HL-60 (cell line): ENCODE measurements at places on chromosomes 3 and 15.
A peak's percentile ranks its signal among the peaks of the same experiment; 100 is the strongest.

DNA sequence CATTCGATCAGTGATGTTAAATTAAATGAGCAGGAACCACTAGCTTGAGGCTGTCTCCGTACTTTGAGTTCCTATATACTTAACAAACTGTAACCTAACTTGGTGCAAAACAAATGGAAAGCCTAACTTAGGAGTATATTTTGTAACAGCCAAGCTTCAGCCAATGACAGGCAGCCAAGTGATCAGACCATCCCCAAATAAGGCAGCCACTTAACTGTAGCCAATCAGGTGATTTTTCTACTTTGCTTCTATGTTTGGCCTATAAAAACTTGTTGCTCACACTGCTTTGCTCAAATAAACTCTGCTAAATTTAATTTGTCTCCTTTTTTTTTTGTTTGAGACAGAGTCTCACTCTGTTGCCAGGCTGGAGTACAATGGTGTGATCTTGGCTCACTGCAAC lies 19.3 kb upstream of the ZNF770 start:
- DNase-seq, result no peak

DNA sequence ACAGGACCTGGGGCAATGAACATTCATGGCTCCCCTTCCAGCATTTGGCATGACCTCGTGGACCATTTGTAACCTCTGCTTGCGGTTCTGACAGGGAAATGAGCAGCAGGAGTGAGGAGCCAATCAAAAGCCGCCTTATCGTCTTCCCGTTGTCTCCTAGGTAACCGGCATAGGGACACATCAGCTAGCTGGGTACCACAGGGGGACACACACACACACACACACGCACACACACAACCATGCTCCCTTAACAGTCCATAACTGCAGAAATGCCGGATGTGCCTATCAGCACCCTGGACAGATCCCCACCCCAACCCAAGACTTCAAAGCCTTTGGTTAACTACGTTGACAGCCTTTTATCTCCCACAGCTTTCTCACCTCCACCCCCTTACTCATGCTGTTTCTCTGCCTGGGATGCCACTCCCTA lies 53.4 kb upstream of the CCDC174 start:
- DNase-seq, result peak; percentile 21

GRCh38 chr3:161347726-161348125 lies 23.6 kb downstream of the SPTSSB start:
- no peak for DNase-seq

DNA sequence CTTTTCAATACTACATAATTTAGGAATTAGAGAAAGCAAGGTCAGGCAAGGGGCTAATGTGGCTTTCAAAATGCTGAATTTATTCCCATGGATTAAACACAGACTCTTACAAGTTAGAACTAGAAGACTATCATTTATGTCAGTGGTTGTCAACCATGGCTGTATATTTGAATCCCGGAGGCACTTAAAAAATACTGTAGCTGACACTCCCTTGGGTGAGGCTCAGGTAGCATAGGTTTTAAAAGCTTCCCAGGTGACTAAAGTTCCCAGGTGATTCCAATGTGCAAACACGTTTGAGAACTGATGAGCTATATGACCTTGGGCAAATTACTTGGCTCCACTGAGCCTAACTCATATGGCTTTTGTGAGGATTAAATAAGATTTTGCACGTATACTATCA lies 29.6 kb downstream of the AAGAB start:
- no peak for DNase-seq
